ENCODE measurements at places on chromosomes 16 and 17.

DNA sequence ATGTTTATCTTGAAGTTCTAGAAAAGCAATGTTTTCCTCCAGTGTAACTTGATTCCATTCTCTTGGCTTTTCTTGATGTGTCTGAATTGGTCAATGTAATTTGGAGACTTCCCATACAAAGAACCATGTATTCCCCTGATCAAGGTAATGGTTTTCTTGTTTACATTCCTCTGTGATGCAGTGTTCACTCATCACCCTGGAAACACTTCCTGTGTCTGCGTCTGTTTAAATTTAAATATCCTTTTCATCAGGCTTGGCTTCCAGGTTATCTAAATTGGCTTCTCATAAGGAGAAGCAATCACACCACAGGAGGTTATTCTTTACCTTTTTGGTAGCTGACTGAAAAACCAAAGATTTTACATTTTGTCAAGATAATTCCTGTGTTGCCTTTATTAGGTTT lies 237.3 kb upstream of the WSCD1 start:
- DNase-seq = no peak

GRCh38 chr17:74513987-74514631 lies 17.2 kb downstream of the CD300LB start:
- DNase-seq = peak; percentile 28

GRCh38 chr17:42113293-42114069 lies 967 bp upstream of the DHX58 start:
- DNase-seq = no peak

- DNase-seq = peak; percentile 88
These were observed 432 bp downstream of the ZNF276 start for GRCh38 chr16:89721546-89722391.

DNA sequence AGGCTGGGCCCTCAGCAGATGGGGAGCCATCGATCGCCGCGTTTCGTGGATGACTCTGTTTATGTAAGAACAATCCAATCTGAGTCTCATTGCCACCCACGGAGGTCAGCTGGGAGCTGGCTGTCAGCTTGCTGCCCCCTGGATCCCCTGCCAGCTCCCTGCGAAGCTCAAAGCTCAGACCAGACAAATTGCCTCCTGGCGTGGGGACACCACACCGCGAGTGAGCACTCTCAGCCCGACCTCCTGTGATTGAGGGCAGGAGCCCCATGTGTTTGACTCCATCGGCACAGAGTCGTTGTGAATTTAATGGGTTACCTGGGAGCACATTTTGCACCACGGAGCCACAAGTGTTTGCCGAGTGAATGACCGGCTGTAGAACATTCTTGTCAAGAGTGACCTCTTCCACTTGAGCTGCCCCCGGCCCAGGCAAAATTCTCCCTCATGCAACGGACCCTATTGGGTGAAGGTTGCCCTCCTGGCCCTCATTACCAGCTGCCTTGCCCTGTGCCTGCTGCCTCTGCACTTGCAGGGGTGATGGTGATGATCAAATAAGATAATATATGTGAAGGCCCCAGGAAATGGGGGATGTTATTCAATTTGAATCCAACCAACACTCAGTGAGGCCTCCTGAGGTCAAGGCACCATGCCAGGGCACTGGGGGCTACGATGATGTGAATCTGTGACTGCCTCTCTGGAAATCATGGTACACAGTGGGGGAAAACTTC lies 7.6 kb upstream of the GFAP start:
- no peak for DNase-seq

DNA sequence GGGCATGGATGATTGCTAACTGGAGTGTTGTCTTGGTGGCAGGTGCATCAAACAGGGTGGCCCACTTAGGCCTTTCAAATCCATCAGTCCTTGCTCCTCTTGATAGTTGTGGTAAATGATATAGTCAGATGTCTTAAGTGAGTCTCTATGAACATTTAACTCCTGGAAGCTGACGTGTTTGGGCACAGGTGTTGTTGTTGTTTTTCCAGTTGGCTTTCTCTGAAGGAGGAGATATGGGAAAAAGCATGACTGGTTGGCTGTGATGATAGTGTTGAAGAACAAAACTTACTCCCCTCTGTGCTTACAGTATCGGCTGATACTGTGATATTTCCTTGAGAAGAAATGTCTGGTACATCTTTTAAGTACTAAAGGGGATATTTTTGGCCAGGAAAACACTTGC lies 18.0 kb downstream of the TNRC6A start:
- no peak for DNase-seq

- no peak for DNase-seq
These were observed 81.3 kb downstream of the CBLN1 start for GRCh38 chr16:49200223-49200820.

DNA sequence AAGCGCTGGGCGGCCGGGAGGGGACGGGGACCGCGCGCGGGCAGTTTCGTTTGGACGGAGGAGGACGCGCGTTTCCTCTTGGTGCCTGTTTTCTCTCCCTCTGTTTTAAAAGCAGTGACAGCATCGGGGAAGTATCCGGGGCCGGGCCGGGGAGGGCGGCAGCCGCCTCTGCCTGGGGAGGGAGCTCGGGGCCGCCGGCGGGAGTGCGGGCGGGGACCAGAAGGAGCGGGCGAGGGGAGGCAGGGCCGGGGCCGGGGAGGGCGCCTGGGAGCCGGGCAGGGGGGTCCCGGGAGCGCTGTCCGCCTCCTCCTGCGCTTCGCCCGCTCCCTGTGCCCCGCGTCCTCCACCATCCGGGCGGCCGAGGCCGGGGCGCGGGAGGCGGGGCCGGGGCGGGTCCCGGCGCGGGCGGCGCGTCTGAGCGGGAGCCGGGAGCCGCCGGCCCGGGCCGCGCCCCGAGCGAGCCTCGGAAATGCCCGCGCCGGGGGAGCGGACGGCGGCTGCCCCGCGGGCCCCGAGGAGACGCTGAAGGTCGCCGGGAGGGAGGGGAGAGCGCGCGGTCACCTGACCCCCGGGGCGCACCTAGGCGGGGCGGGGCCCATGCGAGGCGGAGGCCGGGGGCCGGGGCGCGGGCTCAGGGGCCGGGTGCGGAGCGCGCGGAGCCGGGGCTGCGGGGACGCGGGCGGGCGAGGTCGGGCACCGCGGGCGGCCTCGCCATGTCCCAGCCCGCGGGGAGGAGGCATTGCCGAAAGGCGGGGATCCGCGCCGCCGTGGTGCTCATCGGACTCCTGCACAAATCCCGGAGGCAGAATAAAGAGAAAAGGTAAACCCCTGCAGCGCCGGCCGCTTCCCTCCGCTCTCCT lies 57.3 kb downstream of the RAP1GAP2 start:
- DNase-seq = no peak

DNA sequence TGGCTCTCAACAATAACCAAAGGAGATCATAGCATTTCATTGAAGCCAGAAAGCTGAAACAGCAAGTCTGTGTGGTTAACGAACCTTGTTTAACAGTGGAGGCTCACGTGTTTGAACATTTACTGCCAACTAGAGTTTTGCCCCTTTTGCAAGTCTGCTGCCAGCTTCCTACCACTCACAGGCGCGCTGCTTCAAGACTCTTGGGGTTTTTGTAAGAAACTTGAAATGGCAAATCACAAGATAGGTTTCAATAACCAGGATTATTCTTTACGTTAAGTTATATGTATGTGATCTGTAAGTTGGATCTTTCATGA lies 1.2 kb downstream of the SNTB2 start:
- no peak for DNase-seq

GRCh38 chr17:67364847-67365737 lies 1.3 kb downstream of the PSMD12 start:
- DNase-seq = no peak

- DNase-seq = no peak
These were observed 38.4 kb downstream of the SRCIN1 start for GRCh38 chr17:38567350-38567749.

GRCh38 chr16:2698965-2699750 lies 16.8 kb downstream of the KCTD5 start:
- no peak for DNase-seq
